8988T (cell line): ENCODE measurements at places on chromosomes 3 and 15.

GRCh38 chr15:32778391-32779176, 60.8 kb downstream of the GREM1 start:
- DNase-seq, result no peak

DNA sequence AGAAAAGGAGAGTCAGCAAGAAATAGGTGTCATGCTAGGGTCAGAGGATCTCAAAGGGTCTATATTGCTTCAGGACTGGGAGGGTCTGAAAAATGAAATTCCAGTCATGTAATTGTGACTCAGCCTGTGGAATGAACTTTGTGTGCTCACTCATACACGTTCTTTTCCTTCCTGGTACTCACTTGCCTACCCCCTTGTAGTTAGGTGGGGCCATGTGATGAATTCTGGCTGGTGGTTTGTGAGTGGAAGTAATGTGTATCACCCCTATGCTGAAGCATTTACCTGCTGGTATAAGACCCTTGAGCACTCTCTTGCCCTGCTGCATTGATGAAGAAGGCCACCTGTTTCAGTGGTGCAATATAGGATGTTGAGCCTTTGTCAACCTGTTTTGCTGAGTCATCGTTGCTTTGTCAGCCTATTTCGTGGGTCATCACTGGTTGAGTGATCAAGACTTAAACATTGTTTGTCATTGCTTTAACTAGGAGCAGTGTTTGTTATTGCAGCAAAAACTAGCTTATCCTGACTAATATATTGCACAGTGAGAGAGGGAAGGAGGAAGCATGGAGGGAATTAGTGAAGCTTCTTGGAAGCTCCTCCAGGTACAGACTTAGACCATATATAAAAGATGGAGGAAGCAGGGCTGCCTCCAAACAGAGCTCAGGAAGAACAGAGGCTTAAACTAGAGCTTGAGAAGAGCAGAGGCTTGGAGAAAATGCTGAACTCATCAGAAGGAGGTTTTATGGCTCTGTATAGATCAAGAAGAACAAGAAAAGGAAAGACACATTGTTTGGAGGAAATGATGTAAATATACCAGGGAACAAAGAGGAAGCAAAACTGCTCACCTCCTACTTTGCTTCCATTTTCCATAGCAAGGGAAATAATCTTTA, 28.9 kb downstream of the TLNRD1 start:
- no peak for DNase-seq

DNA sequence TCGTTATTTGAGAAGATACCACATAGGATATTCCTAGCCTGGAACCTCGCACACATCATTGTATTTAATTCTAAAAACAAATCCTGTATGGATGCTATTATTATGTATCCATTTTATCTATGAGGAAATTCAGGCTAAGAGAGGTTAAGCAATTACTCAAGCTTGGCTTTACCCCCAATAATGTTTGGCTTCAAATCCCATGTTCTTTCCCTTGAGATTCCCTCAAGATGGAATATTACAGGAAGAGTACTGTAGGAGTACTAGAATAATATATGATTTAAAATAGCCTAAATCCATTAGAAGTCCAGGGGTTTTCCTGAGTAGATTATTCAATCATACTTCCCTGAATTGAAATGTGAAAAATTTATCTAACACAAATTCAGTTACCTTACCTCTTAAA, 630.2 kb downstream of the ZNF385D start:
- DNase-seq, result no peak

DNA sequence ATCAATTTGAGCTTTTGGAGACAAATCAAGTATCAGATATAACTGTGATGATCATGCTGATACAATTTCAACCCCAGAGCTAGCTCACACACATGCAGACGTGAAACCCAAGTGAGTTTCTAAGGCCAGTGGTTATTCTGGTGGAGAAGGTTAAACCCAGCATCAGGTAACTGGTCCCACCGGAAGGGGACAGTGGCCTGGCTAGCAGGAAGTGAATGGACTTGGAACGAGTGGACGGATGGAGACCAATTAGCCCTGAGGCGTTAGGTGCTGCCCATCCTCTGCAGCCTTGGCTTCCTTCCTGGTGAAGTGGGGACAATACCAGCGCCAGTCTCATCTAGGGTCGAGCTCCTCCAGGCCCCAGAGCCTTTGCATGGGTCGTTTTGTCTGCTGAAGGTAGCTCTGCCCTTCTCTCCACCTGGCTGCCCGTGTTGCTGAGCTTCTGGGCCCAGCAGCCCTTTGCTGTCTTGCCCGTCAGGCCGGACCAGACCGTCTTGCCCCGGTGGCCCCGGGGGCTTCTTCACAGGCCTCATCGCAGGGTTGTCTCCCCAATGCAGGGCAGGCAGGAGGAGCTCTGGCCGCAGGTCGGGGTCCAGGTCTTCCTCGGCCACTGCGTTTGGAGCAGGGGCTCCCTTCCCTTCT, 915 bp upstream of the KCTD6 start:
- no peak for DNase-seq

- DNase-seq, result no peak
Observed at GRCh38 chr15:90192961-90193786, 8.0 kb upstream of the SEMA4B start.

GRCh38 chr3:134249296-134249841, 1.3 kb downstream of the RYK start:
- DNase-seq, result no peak

DNA sequence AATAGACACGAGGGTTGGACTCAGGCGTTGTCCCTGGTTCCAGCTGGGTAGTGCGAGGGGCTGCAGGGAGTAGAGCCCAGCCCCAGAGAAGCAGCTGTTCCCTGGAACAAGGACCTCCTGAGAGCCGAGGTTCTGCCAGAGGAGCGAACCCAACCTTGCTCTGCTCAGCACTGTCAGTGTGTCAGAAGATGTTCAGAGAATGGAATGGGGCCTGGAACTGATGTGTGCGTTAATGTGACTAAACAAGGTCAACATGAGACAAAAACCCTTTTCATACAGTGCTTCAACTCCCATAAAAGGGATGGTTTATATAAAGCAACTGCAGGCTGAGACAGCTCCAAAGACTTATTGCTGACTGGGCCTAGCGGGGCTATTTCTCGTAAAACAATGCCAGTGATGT, 35.5 kb upstream of the HACD2 start:
- DNase-seq, result no peak

GRCh38 chr3:159938714-159939113, 49.9 kb upstream of the IL12A start:
- no peak for DNase-seq

DNA sequence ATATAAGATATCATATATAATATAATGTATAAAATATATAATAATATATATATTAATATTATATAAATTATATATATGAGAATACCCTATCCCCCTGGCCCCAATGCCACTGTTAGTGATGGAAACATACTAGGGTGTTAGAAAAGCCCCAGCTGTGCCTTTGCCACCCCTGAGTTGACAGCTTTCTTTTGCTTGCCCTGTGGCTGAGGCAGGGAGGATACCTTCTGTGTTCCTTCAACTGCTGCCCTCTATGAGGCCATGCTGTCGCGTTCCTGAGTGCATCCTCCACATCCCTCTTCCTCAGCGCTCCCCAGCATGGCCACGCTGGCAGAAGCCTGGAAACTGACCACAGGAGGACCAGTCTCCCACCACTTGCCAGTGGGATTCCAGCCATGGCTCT, 26.3 kb downstream of the FAN1 start:
- DNase-seq, result no peak

- no peak for DNase-seq
Observed at GRCh38 chr3:113194823-113195401, 16.4 kb upstream of the BOC start.

GRCh38 chr3:125151916-125152315, 60.6 kb downstream of the SLC12A8 start:
- no peak for DNase-seq

DNA sequence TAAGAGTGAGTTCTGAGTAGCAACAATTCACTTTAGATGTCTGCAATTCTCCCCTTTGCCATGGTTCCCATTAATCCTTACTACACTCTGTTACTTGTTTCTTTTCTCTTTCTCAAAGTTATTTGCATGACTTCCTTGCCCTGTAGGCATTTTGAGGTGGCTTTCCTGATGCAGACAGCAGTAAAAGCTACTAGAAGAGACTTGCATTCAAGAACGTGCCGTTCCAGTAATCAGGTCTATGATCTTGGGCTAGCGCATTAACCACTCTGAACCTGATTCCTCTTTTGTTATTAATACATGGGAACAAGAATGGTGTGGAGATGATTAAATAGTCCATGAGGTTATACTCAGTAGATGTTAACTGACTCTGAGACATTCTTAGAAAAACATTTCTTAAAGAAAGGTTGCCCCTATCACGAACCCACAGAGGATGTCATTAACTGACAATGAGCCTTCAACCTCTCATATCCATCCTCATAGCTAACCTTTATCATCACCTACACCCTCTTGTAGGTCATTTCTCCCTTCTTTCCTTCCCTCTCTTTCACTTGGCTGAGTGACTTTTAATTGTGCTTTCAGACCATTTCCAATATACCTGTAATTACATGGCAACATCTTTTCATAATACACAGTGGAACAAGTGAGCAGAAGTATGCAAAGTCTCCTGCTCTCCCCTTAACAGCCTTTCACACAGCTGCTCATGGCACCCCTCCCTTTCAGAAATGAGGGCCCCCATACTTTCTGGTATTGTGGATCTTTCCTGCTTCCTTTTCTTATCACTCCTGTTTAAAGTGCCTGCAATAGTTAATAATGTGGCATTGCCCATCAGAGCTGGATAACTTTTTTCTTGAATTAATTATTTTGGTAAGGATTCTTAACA, 175.9 kb downstream of the CHST2 start:
- DNase-seq, result no peak

- DNase-seq, result no peak
Observed at GRCh38 chr15:35470441-35470840, 75.5 kb downstream of the DPH6 start.

- DNase-seq, result no peak
Observed at GRCh38 chr3:187943677-187944389, 198.6 kb upstream of the BCL6 start.

DNA sequence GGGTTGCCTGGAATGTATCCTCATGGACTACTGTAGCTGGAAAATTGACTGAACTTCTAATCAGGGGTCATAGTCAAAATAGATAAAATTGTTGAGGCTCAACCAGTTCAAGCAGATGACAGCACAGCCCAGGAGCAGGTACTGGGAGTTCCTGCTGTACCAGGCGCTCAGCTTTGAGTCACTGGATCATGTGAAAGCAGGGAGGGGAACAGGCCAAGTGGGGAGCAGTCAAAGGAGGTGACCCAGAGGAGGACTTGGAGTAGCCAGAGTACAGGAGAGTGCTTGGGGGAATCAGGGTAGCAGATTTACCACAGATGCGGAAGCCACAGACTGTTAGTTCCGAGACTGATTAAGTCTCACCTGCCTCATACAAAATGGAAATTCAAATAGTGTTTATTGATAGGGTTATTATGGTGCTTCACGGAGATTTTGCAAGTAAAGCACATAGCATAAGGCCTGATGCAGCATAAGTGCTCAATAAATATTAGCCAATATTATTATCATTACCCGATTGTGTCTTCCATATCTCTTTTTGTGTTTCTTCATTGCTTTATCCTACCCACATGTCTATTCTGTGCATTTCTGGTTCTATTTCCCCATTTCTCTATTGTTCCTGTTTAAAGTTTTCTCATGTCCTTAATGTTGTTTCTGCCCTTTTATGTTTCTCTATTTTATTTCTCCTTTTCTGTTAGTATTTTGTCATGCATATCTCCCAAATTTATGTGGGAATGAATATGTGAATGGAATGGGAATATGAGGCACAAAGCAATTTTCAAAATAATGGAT, 369.2 kb upstream of the MCTP2 start:
- DNase-seq, result no peak

GRCh38 chr3:149332771-149333170, 665 bp downstream of the TM4SF18 start:
- no peak for DNase-seq

DNA sequence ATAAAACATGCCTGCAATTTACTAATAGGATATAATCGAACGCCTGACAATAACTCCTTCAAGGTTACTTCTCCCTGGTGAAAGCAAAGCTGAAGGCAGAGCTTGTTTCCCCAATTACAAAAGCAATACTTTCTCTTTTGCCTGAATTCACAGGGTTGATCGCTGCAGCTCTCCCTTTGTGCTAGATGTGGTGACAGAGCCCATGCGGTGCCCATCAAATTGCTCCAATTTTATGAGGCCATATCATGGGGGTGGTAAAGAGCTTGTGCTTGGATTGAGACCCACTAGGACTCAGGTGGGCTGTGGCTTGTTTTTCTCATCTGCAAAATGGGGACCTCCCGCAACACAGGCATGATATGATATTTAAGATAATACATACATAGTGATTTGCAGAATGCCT, 143.4 kb downstream of the GREM1 start:
- DNase-seq, result no peak

DNA sequence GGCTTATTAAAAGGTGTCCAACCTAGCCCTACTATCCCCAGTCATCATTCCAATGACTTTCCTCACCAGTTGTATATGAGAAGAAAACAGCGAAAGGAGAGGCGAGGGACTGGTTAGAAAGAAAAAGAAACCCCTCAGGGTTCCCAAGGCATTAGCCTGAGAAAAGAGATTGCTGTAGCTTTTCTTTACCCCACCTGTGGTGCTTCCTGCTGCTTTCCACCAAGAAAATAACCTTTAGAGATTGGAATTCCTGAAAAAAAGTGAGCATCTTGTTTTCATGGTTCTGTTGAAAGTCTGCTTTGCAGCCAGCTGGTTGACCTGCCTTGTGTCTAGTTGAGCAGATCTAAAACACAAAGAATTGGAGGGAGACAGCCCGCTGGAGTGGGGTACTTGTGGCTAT, 196.4 kb downstream of the CADPS start:
- DNase-seq, result no peak

GRCh38 chr15:47839233-47839825, 122.0 kb downstream of the SEMA6D start:
- DNase-seq, result no peak

GRCh38 chr3:12854565-12854964, 13.2 kb upstream of the RPL32 start:
- no peak for DNase-seq

DNA sequence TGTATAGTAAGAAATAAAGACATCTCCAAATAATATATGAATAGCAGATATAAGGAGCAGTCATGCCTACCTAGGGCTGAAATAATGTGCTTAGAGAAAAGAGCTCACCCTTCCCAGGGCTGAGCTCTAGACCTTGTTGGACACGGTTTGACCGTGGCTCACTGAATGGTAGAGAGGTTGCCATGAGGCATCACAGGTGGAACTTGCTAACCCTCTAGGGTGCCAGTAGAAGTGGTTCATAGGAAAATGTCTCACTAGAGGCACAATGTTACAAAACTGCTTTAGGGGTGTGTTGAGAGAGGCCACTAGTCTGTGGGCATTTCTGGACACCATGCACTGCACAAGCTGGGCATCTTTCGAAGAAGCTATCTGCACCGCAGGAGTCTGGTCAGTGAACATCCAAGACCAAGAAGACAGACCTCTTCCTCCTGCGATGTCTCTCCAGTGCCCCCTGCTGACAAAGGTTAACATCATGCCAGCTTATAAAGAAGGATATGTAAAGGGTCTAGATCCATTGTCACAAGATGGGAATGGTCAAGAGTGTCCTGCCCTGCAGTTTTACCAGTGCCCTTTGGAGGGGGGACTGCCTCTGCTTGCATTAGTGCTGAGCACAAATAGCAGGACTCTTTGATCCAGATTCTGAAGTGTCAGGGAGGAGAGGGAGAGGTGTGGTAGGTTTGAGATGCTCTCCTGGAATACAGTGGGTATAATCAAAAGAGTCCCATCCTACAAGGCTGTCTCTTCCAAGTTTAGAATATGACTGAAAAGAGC, 266.8 kb downstream of the ZNF385D start:
- DNase-seq, result peak; percentile 10
